ENCODE measurements at places on chromosomes 7 and 10.

DNA sequence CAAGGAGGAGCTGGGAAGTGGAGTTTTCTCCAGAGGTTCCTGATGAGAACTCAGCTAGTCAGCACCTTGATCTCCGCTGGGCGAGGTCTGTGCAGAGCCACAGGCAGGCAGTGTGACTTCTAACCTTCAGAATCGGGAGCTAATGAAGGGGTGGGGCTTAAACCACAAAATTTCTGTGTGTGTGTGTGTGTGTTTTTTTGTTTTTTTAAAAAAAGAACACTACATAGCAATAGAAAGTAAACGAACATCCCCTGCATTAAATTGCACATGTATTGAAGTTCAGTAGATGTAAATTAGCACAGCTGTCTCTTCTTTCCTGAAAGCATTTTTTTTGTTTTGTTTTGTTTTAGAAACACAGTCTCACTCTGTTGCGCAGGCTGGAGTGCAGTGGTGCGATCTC lies 46.2 kb downstream of the RBM17 start:
- no peak for DNase-seq

DNA sequence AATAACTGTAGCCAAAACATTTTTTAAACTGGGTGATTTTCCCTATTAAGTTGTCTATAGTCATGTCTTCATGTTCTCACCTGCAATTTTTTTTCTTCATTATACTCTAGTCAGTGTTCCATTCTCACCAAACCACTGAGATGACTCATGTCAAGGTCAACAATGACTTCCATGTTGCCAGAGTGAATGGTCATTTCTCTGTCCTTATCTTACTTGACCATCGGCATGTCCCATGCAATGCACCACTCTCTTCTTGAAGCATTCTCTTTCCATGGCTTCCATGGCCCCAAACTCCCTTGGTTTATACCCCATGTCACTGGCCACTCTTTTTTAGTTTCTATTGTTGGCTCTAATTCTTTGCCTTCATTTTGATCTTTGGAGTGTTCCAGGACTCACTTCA lies 173.9 kb downstream of the PPP1R17 start:
- DNase-seq = no peak

- DNase-seq = no peak
Observed at GRCh38 chr10:59006511-59007306, 169.7 kb upstream of the PHYHIPL start.

- DNase-seq = no peak
Observed at GRCh38 chr7:132709971-132710567, 133.8 kb upstream of the PLXNA4 start.

DNA sequence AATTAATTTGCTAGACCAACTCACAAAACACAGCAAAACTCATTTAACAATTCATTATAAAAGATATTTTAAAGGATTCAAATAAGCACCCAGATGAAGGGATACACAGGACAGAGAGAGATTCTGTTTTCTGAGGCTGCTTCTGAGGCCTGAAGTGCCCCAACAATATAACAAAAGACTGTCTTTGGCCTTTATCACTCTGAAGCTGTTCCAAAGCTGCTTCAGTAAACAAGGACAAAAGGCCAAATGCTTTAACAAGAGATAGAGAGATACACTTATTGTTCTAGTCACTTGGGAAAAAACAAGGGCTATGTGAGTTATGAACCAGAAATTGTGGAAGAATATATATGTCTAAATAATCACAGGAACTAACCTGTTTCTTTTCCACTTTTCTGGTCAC lies 223.7 kb downstream of the CXCL12 start:
- no peak for DNase-seq

- no peak for DNase-seq
Observed at GRCh38 chr10:37488792-37489657, 363.6 kb downstream of the ANKRD30A start.

DNA sequence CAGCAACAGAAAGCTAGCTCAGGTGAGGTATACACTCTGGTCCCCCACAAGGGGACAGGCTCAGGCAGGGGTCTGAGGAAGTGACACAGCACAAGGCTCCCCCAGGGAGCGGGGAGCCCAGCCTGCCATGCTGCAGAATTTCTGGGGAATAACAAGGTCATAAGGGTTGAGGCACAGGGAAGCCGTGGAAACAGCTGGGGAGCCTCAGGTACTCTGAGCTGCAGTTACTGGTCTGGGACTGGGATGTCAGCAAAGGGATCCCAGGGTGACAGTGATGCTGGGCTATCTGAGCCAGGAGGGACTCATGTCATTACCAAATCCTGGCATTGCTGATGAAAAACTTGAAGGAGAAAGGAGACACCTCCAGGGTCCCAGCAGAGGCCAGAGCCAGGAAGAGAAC lies 64.4 kb upstream of the NANOS1 start:
- DNase-seq = no peak

DNA sequence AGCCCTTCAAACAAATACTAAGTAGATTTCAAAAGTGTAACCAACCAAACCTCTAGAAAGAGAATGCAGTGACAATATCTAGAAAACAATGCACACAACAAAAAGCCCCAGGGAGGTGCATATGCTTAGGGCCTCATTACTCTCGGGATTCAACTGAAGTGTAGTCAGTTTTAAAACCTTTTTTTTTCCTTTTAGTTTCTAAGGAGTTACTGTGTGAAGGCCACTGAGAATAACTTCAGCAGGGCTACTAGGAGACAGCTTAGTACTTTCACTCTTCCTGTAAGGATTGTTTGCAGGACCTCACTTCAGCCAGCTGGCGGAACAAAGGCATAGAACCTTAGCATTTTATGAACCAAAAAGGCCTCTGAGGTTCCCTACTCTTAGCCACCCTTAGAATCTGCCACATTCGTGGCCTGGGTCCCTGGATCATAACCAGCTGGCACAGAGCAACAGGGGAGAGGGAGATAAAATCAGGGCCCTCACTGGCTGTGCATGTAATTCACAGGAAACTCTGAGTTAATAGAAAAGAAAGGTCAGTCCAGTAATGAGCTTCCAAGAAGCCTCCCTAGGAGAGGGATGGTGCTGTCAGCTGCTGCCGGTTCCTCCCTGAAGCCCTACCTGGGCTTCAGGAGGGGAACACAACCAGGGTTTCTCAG lies 3.6 kb downstream of the VOPP1 start:
- DNase-seq = no peak

GRCh38 chr10:97760461-97761257 lies 11.1 kb downstream of the SFRP5 start:
- no peak for DNase-seq

Measured in GM06990 (cell line).